NCI-H187 (cell line): ENCODE measurements at places on chromosomes 12 and 14.

GRCh38 chr14:87049950-87050349 lies 943.0 kb downstream of the GALC start:
- no peak for DNase-seq

- no peak for DNase-seq
Observed at GRCh38 chr12:83224012-83224411, 537.3 kb downstream of the TMTC2 start.

GRCh38 chr12:8554451-8555195 lies 13.9 kb upstream of the CLEC4E start:
- no peak for DNase-seq

GRCh38 chr12:131613678-131614077 lies 97.2 kb upstream of the SFSWAP start:
- no peak for DNase-seq

DNA sequence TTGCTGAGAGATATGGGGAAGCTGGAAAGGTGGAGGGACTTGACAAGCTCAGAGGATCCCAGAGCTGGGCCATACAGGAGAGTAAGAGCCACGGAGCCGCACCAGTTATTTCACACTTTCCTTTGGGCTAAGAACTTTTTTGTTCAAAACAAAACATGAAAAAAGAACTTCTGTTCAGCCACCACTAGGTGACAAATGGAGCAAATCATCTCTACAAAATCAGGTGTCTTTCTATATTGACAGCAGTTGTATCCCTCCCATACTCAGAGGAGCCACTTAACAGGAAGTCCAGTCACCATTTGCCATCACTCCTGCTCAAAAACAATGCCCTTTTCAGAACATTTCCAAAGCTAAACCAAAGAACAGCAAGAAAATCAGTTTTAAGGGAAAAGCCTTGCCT lies 70.3 kb upstream of the DBX2 start:
- no peak for DNase-seq

DNA sequence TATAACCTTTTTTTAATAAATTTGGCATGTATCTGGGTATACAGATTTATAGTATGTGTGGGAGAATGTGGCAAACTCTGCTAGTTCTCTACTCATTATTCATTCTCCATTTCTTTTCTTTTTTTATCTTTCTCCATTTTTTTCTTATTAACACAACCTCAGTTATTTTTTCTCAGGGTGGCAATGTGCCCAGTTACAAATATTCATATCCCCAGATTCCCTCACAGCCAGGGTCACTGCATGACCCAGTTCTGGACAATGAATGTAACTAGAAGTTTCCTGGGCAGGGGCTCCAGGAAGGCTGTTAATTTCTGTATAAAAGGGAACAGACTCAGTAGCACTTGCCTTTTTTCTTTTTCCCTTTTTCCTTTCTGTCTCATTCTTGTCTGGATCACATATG lies 95.6 kb downstream of the VCPKMT start:
- no peak for DNase-seq

GRCh38 chr12:116066381-116067230 lies 210.9 kb downstream of the MED13L start:
- no peak for DNase-seq

DNA sequence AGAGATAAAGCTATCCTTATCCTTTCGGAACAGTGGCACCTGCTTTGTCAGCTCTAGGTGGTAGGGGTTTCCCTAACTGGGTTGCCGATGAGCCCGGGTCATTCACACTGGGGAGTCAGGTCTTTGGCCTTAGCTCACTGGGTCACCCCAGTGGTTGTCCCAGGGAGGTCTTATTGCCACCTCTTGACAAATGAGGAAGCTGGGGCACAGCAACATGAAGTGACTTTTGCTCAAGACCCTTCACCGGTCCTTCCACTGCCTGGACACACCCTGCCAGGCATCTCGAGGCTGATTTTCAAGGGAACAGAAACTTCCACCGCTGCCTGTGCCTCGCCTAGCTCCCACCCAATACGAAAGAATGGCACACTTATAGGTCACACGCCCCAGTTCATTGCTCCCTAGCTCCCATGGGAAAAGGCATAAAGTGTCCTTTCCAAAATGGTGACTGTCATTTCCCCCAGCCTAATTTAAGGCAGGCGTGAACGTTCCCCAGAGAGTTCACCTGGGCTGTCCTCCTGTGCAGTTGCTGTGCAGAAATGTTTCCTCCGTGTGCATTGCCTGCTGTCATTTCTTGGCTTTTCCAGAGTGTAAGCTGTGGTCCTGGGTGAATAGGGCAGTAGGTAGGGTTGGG lies 156.1 kb upstream of the CCND2 start:
- no peak for DNase-seq
